ENCODE measurements at places on chromosomes 2 and 18.

DNA sequence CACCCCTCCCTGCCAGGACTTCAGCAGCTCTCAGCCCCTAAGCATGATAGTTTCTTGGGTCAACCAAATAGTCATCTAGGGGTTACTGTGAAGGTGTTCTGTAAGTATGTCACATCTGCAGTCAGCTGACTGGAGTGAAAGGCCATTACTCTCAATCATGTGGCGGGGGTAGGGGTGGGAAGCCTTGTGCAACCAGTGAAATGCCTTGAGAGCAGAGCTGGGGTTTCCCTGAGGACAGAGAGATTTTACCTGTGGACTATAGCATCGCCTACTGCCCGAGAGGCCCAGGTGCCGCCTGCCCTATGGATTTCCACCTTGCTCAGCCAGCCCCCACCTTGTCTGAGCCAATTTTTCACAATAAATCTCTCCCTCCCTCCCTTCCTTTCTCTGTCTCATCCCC is 20.9 kb upstream of the KLF11 start:
- DNase-seq, result no peak

DNA sequence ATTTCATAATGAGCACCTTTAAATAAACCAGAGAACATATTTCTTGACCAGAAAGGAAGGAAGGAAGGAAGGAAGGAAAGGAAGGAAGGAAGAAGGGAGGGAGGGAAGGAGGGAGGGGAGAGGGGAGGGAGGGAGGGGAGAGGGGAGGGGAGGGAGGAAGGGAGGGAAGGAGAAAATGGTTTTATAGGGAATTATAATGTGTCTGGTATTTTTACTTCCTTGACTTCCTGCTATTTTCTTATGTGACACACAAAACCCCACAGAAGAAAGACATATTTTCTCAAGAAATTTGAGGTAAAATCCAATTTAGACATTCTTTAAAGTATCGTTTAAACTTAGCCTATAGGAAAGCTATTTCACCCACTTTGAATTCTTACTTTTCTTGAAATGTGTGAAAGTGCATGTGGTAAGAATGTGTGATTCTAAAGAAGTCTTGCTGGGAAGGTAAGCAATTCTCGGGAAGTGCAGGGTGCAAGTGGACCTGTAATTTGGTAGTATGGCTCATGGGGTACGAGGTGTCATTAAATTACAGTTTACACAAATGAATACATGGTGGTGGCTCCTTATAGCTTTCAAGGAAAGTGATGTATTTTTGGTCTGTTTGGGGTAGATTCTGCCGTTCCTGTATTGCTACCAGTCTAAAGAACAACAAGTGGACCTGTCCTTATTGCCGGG is 18.0 kb downstream of the RNF125 start:
- no peak for DNase-seq

- DNase-seq, result no peak
Measured at GRCh38 chr2:69156624-69157023, 143.6 kb downstream of the ANTXR1 start.

DNA sequence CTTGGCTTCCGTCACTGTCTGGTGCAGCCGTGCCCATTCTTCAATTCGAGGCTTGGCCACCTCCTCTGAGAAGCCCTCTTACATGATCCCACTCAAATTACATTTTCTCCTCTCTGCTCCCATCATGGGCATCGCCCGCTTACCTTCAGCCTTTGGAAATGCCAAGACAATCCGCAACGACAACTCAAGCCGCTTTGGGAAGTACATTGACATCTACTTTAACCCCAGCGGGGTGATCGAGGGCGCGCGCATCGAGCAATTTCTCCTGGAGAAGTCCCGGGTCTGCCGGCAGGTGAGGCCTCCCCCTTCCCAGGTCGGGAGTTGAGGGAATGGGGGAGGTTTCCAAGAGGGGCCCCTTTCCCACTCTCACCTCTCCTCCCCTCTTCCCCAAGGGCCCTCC is 38.3 kb downstream of the MYO7B start:
- no peak for DNase-seq

DNA sequence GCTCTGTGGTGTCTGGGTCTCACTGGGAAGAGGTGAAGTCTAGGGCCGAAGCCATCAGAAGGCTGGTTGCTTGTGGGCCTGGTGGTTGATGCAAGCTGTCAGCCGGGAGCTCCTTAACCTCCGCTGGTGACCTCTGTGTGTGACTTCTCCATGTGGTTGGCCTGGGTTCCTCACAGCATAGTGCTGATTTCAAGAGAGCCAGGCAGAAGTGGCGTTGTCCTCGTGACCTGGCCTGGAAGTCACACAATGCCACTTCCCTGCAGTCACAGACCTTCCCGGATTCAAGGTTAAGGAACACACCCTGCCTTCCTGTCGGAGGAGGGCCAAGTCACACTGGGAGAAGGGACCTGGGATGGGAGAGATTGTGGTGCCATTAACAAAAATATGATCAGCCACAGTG is 303.7 kb upstream of the HS6ST1 start:
- no peak for DNase-seq

DNA sequence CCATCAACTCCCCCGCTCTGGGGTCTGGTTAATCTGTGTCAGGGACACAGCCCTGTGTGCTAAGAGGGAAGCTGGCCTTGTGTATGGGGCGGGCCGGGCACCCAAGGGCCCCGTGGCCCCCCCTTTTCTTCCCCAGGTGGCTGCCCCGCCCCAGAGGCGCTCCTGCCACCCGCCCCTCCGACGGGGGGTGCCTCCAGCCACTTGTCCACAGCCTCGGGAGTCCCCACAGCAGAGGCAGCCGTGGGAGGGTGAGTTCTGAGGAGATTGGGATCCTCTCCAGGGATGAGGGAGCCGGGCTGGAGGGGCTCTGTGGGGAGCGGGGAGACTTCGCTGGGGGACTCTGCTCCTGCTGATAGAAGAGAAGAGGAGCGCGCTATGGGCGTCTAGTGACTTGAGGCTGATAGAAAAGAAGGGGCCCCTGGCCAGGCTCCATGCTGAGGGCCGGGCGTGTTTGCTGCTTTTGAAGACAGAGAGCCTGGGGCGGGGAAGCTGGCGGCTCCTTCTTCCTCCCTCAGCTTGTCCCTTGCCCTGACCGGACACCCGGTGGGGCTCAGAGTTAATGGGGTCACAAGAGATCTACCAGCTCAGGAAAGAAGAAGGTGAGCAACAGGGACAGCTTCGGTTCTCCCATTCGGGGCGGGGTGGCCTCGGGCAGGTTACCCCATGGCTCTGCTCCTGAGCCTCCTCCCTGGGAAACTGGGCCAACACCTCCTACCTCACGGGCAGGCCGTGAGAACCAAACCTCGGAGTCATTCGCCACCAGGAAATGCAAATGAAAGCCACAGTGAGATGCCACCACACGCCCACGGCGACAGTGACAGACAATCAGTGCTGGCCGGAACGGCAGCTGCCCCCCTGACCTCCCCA is 89.4 kb upstream of the TAF1B start:
- DNase-seq, result no peak

GRCh38 chr18:45320724-45321123 is 294.6 kb upstream of the SLC14A2 start:
- no peak for DNase-seq

DNA sequence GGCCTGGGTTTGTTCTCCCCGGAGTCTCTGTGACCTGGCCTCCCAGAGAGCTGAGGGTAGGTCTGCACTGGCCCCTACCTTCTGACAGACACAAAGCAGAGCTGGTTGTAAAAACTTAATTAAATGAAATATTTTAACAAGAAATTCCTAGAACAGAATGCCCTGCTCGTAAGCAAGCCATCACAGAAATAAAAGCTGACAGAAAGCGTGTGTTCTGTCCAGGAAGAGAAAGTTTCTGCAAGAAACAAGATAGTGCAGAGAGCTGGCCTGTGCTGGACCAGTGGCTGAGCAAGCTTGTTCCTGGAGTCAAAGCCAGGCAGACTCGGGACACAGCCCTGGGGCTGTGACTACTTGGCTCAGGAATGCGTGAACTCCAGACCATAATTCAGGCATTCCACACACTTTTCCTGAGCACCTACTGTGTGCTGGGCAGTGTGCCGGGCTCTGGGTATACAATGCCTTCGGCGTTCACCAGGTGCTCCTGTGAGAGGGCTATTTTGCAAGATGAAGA is 51.6 kb downstream of the APOB start:
- no peak for DNase-seq

DNA sequence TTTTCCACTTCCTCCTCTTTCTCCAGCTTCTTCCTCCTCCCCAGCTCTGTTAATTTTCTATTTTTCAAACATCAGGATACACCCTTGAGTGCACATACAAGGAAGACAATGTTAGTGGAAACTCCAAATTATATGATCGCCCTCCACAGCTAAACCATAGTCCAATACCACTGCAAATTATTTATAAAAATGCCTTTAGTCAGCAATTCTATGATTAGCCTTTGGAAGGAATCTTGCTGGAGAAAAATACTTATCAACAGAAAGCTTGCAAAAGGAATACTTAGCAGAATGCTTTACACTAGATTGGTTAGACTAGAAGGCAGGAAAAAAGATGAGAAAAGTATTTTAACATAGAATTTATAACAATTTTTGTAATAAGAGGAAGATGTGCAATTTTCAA is 178.9 kb downstream of the FAM124B start:
- DNase-seq, result no peak

GRCh38 chr2:138444411-138444810 is 57.2 kb upstream of the SPOPL start:
- DNase-seq, result no peak

DNA sequence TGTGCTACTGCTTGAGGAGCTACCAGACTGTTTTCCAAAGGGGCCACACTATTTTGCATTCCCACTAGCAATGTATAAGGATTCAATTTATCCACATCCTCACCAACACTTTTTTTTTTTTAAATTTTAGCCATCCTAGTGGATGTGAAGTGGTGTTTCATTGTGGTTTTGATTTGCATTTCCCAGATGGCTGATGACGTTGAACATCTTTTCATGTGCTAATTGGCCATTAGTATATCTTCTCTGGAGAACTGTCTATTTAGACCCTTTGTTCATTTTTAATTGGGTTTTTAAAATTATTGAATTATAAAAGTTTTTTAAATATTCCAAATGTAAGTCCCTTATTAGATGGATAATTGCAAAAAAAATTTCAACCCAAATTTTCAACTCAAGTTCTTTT is 121.1 kb downstream of the MAPK4 start:
- DNase-seq, result no peak

GRCh38 chr2:122539311-122539710 is 783.9 kb downstream of the TSN start:
- DNase-seq, result no peak

DNA sequence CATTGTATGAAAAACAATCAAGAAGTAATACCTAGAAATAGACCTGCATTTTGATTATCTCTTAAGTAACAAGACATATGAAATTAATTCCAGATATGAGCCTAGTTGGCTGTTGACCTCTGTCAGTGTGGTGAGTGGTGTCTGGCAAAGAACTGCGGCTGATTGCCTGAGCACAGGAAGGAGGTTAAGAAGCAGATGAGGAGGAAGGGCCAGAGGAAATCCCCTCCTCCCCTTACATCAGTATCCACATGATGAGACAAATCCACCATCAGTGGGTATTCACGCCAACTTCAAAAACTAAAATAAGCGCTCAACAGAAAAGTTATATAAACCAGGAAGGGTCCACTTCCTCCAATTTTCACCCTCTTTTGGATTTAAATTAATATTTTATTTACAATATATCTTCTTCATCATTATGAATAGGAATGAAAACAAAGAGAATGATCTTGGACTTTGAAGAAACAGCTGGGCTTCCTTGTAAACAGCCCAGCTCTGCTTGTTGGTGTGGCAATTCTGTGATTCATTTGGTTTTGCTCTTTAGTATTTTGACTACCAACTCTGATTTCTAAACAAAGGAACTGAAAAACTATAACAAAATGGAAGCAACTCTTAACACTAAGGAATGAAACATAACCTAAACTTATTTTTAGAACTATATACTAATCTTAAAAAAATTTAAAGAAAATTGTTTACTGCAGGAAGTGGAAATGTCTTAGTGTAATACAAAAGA is 27.3 kb downstream of the RFTN2 start:
- no peak for DNase-seq

- no peak for DNase-seq
Measured at GRCh38 chr2:56681659-56682396, 498.0 kb downstream of the CCDC85A start.

DNA sequence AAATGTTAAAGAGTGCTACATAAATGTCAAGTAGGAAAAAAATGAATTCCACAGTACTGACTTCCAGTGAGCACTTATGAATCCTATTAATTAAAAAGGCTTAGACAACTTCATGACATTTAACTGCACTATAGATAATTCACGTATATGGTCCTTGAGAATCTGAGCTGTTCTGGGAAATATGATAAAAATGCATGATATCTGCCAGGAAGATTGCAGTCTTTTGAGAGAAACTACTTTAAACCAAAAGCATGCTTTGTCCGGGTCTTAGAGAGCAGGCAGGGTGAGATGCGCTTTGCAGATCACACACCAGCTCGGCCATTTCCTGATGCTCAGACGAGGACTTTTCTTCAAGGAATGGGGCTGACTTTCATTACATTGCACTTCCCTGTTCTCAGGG is 42.6 kb downstream of the CMPK2 start:
- no peak for DNase-seq

- no peak for DNase-seq
Measured at GRCh38 chr2:163375070-163375469, 360.7 kb downstream of the FIGN start.

DNA sequence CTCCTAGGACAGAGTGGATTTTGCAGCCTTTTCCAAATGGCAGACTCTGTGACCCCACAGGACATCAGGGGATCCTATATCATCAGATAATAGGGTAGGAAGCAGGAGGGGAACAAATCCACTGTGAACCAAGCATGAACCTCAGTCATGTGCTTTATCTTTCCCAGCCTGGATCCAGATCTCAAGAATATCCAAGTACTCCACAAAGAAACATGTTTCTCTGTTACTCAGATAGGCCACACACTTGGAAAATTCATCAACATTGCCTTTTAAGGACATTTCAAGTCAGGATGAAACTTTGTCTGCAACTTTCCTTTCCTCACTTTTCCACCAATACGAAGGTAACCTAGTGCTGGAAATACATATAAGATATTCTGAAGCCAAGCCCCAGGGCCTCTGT is 85.8 kb downstream of the RDH14 start:
- no peak for DNase-seq

DNA sequence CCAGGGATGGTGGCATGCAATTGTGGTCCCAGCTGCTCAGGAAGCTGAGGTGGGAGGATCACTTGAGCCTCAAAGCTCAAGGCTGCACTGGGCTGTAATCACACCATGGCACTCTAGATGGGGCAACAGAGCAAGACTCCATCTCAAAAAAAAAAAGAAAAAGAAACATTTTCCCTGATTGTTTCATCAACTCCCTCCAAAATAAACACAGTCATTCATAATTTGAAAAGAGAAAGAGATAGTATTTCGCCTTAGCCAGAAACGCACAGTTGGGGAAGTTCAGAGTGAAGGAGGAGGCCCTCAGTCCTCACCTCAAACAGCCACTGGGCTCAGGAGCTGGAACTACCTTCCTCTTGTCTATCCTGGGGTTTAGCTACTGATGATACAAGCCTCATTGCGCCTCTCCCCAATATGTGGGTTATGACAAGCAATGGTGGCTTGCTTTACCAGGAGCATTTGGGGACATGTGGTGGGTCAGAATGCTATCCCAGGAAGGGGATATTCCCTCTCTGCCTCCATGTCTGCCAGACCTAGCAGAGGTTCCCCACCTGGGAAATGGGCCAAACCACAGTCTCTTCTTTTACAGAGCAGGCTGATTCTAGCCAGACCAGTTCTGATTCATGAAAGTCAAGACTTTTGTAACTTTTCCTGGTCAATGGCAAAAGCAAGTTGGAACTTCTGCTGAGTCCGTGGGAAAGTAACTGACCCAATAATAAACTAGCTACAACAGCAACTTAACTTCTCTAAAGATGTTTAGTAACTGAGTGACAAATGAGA is 22.2 kb upstream of the TMEM87B start:
- no peak for DNase-seq

GRCh38 chr2:216960671-216961268 is 100.9 kb upstream of the TNP1 start:
- DNase-seq, result no peak

GRCh38 chr2:100780203-100781008 is 39.5 kb upstream of the NPAS2 start:
- no peak for DNase-seq

Data from GM12891 (cell line).